ENCODE measurements at places on chromosomes 1 and 21.
A peak's percentile ranks its signal among the peaks of the same experiment; 100 is the strongest.

DNA sequence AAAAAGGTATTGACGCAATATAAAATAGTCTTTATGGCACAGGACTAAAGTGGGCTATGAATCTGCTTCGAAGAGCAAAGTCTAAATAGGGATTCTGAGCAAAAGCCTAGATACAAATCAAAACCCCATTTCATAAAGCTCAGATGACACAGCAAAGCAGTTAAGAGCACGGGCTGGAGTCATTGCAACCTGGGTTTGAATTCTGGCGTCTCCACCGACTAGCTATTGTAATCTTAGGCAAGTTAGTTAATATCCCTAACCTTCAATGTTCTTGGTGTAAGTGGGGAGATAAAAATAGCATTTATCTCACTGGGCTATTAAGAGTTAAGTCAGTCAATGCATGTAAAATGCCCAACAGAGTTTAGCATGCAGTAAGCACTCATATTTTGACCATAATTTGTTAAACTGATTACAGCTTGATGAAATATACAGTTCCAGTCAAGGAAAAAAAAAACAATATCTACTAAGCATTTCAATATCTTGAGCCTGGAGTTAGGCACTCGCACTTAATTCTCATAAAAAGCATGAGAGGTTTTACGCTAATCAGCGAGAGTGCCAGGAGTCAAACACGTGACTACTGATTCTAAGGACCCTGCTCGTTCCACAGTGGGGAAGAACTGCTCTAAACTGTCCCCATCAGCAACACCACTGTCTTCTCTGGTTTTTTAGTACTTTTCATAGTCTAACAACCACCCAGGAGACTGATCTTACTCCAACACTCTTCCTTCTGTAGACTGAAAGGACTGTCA lies 75.5 kb downstream of the JAK1 start:
- peaks cover 2% of the 10 kb centered on the region for H3K27me3 ChIP-seq
- no peak overlapping the region for H3K4me3 ChIP-seq
- H3K27ac ChIP-seq = peak overlapping the region; percentile 5
- no peaks in the 10 kb centered on the region for H3K36me3 ChIP-seq
- peaks cover 5% of the 10 kb centered on the region for H3K4me1 ChIP-seq

DNA sequence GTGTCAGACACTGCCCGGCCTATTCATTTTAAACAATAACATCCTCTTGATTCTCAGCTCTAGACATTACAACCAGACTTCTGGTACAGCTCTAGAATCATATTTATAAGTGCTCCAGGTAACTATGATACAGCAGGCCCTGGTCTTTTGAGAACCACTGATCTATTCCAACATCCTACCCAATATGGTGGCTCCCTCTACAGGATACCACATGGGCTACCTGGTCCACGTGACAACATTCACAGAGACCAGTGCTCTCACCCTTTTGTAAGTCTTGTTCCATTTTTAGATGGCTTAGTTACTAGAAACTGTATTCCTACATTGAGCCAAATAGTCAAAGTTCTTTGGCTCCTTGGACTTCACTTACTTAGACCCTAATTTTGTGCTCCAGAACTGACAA lies 102.9 kb downstream of the PTPN14 start:
- H3K27ac ChIP-seq = peak overlapping the region; percentile 99
- no peak overlapping the region for H3K4me3 ChIP-seq
- no peaks in the 10 kb centered on the region for H3K27me3 ChIP-seq
- DNase-seq = no peak
- peaks cover 7% of the 10 kb centered on the region for H3K36me3 ChIP-seq
- peaks cover 34% of the 10 kb centered on the region for H3K4me1 ChIP-seq

GRCh38 chr1:6040861-6041415 lies 4.8 kb upstream of the KCNAB2 start:
- H3K4me3 ChIP-seq = no peak overlapping the region
- DNase-seq = no peak
- no peaks in the 10 kb centered on the region for H3K4me1 ChIP-seq

GRCh38 chr1:161225178-161225533 lies 704 bp upstream of the TOMM40L start:
- DNase-seq = no peak
- peak overlapping the region; percentile 99 for H3K4me3 ChIP-seq
- H3K4me1 ChIP-seq = peaks cover 46% of the 10 kb centered on the region
- peaks cover 3% of the 10 kb centered on the region for H3K36me3 ChIP-seq
- peak overlapping the region; percentile 92 for H3K27ac ChIP-seq
- H3K27me3 ChIP-seq = no peaks in the 10 kb centered on the region

GRCh38 chr1:99887890-99888289 lies 37.7 kb downstream of the AGL start:
- H3K27ac ChIP-seq = no peak overlapping the region
- no peak overlapping the region for H3K4me3 ChIP-seq
- H3K4me1 ChIP-seq = no peaks in the 10 kb centered on the region
- peaks cover 22% of the 10 kb centered on the region for H3K36me3 ChIP-seq
- DNase-seq = no peak

DNA sequence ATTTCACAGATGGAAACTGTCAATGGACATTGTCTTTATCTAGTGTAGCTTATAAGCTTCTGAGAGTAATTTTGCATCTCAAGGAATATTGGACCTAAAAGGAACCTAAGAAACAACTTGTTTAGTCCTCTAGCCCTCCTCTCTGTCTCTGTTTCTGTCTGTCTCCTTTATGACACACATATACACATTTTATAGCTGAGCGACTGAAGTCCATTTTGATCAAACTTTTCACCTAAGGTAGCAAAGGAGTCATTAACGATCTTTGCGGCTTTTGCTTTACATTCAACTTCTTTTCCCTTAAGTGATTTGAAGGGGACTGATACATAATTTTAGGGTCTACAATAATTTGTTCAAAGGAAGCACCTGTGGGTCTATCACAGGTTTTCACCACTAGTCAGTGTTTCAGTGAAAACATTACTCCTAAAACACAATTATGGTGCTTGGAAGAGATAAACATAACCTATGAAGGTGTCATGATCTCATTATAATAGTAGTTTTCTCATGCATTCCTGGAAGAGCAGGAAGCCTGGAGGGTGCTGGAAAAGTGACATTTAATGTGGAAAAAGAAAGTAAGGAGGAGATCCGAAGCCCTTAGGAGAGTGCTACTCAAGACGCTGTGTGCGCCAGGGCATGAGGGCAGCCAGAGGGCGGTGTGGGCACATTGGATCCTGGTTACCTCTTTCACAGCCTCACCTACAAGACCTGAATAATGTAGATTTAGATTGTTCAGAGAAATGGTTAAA lies 248.6 kb downstream of the DNM3 start:
- H3K4me3 ChIP-seq = no peak overlapping the region
- H3K36me3 ChIP-seq = no peaks in the 10 kb centered on the region
- peak; percentile 11 for DNase-seq
- H3K4me1 ChIP-seq = peaks cover 7% of the 10 kb centered on the region

- DNase-seq = no peak
- H3K27ac ChIP-seq = no peak overlapping the region
- no peaks in the 10 kb centered on the region for H3K27me3 ChIP-seq
- H3K36me3 ChIP-seq = peaks cover 1% of the 10 kb centered on the region
- no peak overlapping the region for H3K4me3 ChIP-seq
Observed at GRCh38 chr21:20783611-20784010, 214.6 kb upstream of the NCAM2 start.

DNA sequence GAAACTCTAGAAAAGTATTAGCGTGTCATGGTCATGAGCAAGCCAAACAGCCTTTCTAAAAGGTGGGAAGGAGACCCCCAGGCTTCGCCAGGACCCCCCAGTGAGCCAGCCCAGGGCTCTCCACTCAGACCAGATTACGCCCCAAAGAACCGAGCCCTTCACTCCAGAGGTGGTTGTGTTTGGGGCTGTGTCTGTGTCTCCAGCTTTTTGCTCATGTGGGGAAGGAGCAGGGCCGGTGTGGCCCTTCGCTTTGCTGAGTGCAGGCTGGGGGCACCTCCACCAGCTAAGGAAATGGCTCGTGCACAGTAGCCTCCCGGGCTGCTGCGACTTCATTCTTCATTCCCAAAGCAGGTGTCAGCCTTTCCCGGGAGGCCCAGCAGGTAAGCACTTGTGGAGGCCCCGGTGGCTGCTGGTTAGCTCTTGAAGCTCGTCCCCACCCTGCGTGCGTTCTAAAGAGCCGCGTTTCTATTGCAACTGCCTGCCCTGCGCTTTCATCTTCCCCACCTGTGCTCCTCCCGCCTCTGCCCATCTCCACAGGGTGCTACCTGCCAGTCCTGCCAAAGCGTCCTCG lies 531 bp downstream of the TSPEAR start:
- peaks cover 93% of the 10 kb centered on the region for H3K27me3 ChIP-seq
- DNase-seq = no peak
- peak overlapping the region; percentile 44 for H3K4me3 ChIP-seq
- no peak overlapping the region for H3K27ac ChIP-seq

DNA sequence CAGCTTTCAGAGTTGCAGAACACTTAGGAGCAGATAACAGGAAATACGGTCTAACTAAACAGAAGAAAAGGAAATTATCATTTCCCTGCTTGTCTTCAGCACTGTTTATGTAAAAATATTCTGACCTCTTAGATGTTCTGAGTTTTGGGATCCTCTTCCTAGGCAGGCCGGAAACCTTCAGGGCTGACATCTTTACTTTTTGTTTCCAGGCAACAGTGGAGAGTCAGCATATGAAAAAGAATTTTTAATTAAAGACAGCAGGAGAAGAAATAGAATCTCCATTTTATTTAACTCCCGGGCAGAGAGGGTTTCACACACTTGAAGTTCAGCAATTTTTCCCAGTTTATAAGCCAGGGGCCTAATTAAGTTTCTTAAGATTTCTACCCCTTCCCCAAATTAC lies 5.1 kb upstream of the RIPPLY3 start:
- peaks cover 7% of the 10 kb centered on the region for H3K27me3 ChIP-seq
- H3K4me1 ChIP-seq = no peaks in the 10 kb centered on the region
- no peak overlapping the region for H3K27ac ChIP-seq
- no peak for DNase-seq

DNA sequence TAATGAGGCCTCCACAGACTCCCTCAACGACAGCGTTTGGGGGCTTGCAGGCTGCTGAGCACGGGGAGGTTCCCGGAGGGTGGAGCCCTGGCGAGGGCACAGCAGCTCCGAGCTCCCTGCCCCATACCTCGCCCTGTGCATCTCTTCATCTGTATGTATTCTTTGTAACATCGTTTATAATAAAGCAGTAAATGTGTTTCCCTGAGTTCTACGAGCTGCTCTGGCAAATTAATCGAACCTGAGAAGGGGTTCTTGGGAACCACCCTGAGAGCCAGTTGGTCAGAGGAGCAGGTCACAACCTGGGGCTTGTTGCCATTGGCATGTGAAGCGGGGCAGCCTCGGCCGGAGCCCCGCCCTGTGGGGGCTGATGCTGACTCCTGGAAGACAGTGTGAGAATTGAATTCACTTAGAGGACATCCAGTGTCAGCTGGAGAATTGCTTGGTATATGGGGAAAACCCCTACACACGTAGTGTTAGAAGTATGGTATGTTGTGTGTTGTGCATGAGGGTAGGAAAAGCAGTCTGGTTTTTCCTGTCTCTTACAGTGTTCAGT lies 11.5 kb downstream of the SLC37A1 start:
- H3K4me3 ChIP-seq = peak overlapping the region; percentile 51
- H3K27ac ChIP-seq = peak overlapping the region; percentile 98
- no peaks in the 10 kb centered on the region for H3K27me3 ChIP-seq
- peaks cover 37% of the 10 kb centered on the region for H3K4me1 ChIP-seq

DNA sequence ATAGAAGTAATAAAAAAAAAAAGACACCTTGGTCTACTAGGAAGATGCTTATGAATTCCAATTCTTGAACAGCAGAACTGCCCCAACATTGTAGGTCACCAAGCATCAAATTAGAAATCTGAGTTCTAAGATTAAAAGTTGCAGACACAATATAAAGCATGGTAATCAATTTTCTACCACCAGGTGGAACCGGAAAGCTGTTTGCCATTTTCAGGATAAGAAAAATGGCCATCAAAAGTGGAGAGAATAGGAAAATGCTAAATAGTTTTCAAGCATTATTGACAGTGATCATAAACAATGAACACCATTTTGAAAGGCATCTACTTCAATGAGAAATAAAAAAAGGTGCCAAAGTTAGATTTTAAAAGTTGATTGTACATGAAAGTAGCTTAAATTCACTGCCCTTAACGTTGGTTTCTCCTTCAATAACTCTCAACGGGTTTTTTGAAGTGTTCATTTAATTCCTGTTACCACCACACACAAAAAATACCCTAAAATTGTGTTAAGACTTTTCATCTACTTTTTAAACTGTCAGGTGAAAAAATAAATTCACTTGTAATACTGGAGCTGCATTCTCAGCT lies 252.9 kb downstream of the KCNT2 start:
- H3K27ac ChIP-seq = no peak overlapping the region
- no peak overlapping the region for H3K4me3 ChIP-seq
- peaks cover 3% of the 10 kb centered on the region for H3K36me3 ChIP-seq
- no peaks in the 10 kb centered on the region for H3K27me3 ChIP-seq
- no peaks in the 10 kb centered on the region for H3K4me1 ChIP-seq

- no peak overlapping the region for H3K27ac ChIP-seq
- no peaks in the 10 kb centered on the region for H3K36me3 ChIP-seq
- H3K4me3 ChIP-seq = no peak overlapping the region
- no peak for DNase-seq
- H3K4me1 ChIP-seq = no peaks in the 10 kb centered on the region
- peaks cover 16% of the 10 kb centered on the region for H3K27me3 ChIP-seq
Observed at GRCh38 chr1:55571767-55572166, 356.6 kb upstream of the USP24 start.

GRCh38 chr1:15414445-15414983 lies 4.8 kb downstream of the EFHD2 start:
- H3K36me3 ChIP-seq = no peaks in the 10 kb centered on the region
- no peak overlapping the region for H3K27ac ChIP-seq
- DNase-seq = no peak
- H3K27me3 ChIP-seq = peaks cover 24% of the 10 kb centered on the region
- H3K4me1 ChIP-seq = peaks cover 11% of the 10 kb centered on the region

DNA sequence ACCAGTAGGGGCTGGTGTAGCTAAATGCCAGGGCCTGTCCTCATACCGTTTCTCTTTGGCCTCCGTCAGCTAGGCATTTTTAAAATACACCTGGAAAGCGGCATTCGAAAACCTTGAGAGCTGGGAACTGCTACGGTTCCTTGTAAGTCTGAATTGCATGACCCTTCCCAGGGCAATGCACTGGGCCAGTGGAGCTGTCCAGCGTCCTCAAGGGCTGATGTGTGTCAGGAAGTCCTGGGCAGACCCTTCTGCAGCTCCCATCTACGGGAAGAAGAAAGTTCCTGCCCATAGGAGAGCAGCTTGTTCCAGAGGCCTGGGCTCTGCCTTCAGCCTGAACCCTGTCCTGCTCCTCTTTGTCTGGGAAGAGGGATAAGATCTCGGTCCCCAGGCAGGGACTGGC lies 34.1 kb downstream of the UBASH3A start:
- peak; percentile 49 for DNase-seq
- peaks cover 37% of the 10 kb centered on the region for H3K27me3 ChIP-seq
- no peak overlapping the region for H3K27ac ChIP-seq
- H3K4me3 ChIP-seq = no peak overlapping the region
- H3K36me3 ChIP-seq = no peaks in the 10 kb centered on the region
- H3K4me1 ChIP-seq = no peaks in the 10 kb centered on the region

GRCh38 chr1:201282931-201283829 lies at the start of gene PKP1:
Gene PKP1 (plus strand): TSS chr1:201283506. CDS start chr1:201283703, 197 bp downstream.
- H3K27me3 ChIP-seq = peaks cover 76% of the 10 kb centered on the region
- no peaks in the 10 kb centered on the region for H3K36me3 ChIP-seq

GRCh38 chr1:230842801-230843200 lies 25.5 kb downstream of the C1orf198 start:
- no peaks in the 10 kb centered on the region for H3K27me3 ChIP-seq
- no peak for DNase-seq
- H3K4me3 ChIP-seq = no peak overlapping the region
- no peaks in the 10 kb centered on the region for H3K4me1 ChIP-seq
- no peak overlapping the region for H3K27ac ChIP-seq

- H3K4me1 ChIP-seq = peaks cover 54% of the 10 kb centered on the region
- H3K36me3 ChIP-seq = peaks cover 6% of the 10 kb centered on the region
- no peak overlapping the region for H3K27ac ChIP-seq
- H3K27me3 ChIP-seq = no peaks in the 10 kb centered on the region
- H3K4me3 ChIP-seq = no peak overlapping the region
- DNase-seq = no peak
Observed at GRCh38 chr1:230212405-230212936, 145.4 kb downstream of the GALNT2 start.
